Body of pancreas (tissue), 4 donors: ENCODE measurements at places on chromosomes 6 and 20. TPM values are rescaled to one million over a fixed set of nuclear protein-coding genes. Genes with fewer than 3 reads are reported as not detected.

Gene LPIN3
- total RNA-seq = 11.9 TPM

Gene SUMO4
- not detected for total RNA-seq

Gene SLC17A4
- 4.0 TPM for total RNA-seq

Gene RBBP8NL
- total RNA-seq = 2.3 TPM

Gene CGA
- total RNA-seq = not detected

Gene ZNF391
- total RNA-seq = 3.1 TPM

Gene SSTR4
- not detected for total RNA-seq

Gene CASS4
- total RNA-seq = not detected

Gene LTA
- not detected for total RNA-seq

Gene RNF5
- 34.0 TPM for total RNA-seq

Gene SLC26A8
- total RNA-seq = not detected

Gene FAM229B
- total RNA-seq = 4.4 TPM

Gene VWA7
- total RNA-seq = 6.3 TPM

Gene MAD2L1BP
- total RNA-seq = 14.8 TPM

Gene HLA-DOB
- not detected for total RNA-seq

Gene GPR63
- 1.3 TPM for total RNA-seq

Gene NOP56
- 165 TPM for total RNA-seq

Gene SLPI
- 14.5 TPM for total RNA-seq

Gene SLC13A3
- 3.4 TPM for total RNA-seq

Gene FOXA2
- total RNA-seq = 42.5 TPM

Gene DEFB121
- not detected for total RNA-seq

Gene NEURL2
- total RNA-seq = 3.3 TPM

Gene HEY2
- 2.6 TPM for total RNA-seq

Gene EYA4
- 0.26 TPM for total RNA-seq

Gene HM13
- 73.2 TPM for total RNA-seq

Gene XKR7
- total RNA-seq = 0.33 TPM

Gene FOXP4
- total RNA-seq = 10.5 TPM

Gene GPR6
- not detected for total RNA-seq
